Coronary artery (tissue), 2 donors: ENCODE measurements at places on chromosomes 1 and 21.
A peak's percentile ranks its signal among the peaks of the same experiment; 100 is the strongest.

DNA sequence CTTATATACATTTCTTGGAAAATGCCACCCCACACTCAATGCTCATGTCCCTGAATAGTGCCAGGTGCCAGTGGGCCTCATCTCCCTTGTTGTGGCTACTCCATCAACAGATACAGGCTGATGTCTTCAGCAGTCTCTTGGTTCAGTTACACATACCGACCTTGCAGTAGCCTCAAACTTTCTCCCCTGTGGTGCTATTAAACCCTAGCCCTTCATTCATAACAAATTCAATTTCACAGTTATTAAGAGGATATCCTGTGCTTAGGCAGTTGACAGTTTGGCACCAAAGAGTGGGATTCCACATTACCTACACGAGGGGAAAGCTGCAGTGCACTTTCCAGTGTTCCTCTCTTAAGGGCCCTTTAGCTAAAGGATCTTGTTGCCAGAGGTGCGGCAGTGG, 35.9 kb upstream of the CAMK1G start:
- DNase-seq = peak; percentile 12

DNA sequence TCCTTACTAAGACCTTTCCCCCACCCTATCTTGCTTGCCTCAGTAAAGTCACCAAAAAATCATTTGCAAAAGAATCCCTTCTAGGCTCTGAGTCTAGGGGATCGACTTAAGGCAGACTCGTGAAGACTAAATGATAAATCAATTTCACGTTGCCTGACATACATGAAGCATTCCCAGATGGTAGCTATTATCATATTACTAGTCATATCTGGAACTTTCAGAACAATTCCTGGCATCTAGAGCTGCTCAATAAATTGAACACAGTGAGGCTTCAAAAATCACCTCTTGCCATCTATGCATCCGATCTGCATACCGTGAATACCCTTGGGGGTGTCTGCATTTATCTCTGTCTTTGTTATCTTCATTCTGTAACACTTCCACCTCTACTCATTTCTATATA, 49.6 kb upstream of the DAB1 start:
- no peak for DNase-seq

DNA sequence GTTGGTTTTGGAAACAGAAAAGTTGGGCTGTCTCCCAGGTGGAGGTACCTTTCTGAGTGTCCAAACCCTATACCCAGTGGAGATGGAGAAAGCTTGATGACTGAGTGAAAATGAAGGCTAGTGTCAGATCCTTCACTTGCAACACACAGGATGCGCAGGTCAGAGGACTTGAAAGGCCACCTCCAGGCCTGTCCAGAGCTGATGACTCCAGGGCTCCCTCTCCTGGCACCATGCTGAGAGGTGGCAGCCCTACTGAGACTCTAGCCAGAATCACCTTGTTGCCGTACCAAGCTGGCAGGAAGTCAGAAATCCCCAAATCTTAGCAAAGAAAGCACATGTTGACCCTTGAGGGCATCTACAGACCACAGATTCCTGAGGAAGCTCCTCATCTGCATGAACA, 16.4 kb downstream of the KNCN start:
- DNase-seq = no peak

DNA sequence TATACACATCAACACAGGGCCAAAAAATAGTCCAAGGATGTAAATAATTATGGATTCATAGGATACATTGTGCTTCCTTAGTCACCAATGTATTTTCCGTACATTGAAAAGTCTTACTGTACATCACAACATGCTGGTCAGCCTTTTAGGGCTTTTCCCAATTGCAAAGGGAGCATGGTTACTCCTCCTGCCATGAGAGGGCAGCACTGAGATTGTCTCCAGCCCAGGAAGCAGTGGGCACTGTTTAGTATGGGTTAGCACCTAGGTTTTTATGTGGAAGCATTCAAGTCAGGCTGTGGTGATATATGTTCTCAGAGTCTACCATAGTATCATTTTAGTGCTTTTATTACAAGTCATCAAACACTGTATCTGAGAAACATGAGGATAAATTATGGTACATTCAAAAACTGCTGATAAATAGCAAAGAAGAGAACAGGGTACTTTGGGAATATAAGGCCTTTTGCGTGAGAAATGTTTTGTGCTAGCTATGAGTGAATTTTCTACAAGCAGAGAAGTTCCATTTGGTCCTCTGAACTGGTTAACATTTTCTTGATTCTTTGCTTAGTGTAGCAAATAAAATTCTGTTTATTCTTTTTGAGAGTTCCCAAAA, 34.0 kb downstream of the ST6GALNAC5 start:
- no peak for DNase-seq

- DNase-seq = no peak
Observed at GRCh38 chr1:16189003-16189402, 23.4 kb downstream of the ARHGEF19 start.

GRCh38 chr1:152858062-152858461, 1.7 kb upstream of the LCE7A start:
- DNase-seq = no peak

GRCh38 chr21:45256021-45256911, 31.4 kb downstream of the POFUT2 start:
- peak; percentile 54 for DNase-seq

DNA sequence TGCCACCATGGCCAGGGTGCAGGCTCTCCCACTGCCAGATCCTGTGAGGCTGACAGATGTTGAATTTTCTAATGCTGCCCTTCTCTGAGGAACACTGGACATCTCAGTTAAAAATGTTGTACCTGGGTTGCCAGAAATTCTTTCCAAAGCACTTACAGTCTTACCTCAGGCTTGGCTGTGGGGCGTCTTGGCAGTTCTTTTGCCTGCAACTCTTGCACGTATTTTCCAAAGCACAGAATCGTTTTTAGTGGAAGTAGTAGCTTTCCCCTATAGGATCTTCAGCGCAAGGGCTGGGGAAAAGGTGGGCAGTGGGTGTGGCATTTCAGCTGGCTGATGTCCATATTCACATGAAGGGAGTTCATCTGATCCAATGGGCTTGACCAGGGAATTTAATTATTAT, 53.9 kb downstream of the EDN2 start:
- no peak for DNase-seq

- DNase-seq = no peak
Observed at GRCh38 chr21:33854604-33855003, 61.0 kb downstream of the ATP5PO start.

DNA sequence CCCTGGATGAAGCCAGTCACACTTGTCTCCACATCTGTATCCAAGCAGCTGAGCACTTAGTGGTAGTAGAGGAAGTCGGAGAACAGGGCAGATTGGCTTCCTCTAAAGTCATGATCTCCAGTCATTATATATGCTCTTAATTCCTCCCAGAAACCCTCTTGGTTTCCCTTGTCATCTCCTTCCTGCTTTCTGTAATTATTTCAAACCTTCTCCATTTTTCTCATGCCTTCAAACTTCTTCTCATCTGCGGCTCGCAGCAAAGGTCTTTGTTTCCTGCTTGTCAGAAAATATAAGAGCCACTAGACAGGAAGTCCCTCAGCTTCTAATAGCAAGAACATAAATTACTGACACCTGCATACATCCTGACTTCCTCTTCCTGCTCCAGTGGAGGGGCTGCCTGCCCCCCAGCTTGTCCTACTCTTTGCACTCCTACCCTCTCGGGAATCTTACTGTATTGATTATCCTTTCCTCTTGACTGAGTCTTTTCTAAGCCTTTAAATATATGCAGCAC, 124.6 kb upstream of the NGF start:
- no peak for DNase-seq

GRCh38 chr1:47569681-47570470, 132.0 kb downstream of the FOXD2 start:
- DNase-seq = no peak

- no peak for DNase-seq
Observed at GRCh38 chr21:45887120-45887611, 94.4 kb upstream of the COL6A1 start.

- no peak for DNase-seq
Observed at GRCh38 chr21:15060543-15061175, 4.1 kb downstream of the NRIP1 start.

GRCh38 chr21:44924606-44925377, 4.1 kb upstream of the ITGB2 start:
- DNase-seq = no peak

DNA sequence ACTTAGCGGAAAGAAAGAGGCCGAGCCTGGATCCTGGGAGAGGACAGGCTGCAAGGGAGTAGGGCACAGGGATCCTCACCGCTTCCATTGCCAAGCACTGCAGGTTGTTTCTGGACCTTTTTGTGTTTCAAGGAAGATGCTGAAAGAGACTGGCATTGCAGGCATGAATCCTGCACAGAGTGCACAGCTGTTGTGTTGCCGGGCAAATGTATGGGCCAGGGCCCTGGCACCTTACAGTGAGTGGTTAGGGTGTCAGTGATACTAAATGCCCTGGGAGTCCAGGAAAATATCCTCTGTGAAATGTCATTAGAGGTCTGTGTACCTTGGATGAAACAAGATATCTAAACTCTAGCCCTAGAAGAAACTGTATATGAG, 145.5 kb upstream of the FGGY start:
- DNase-seq = no peak

DNA sequence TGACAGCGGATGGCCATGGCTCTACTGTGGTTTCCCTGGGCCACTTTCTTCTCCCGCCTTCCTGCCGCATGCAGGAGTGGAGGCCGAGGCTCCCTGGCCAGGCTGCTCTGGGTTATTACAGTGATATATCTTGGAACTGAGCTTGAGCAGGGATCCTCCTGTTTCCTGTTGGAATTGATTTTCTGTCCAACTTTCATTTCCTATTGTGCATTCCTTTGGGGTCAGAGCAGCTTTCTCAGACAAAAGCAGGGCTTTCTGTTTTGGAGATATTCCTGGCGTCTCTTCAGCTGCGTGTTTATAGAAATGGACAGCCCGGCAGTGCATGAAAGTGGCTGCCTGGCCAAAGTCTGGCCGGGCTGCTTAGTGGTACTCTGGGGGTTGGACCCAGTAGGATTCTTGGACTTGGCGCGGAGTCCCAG, 146.4 kb downstream of the KIF26B start:
- DNase-seq = no peak

GRCh38 chr1:167551362-167551761, 2.2 kb downstream of the CREG1 start:
- DNase-seq = no peak

GRCh38 chr1:154553056-154554030, 5.1 kb downstream of the UBE2Q1 start:
- DNase-seq = no peak

DNA sequence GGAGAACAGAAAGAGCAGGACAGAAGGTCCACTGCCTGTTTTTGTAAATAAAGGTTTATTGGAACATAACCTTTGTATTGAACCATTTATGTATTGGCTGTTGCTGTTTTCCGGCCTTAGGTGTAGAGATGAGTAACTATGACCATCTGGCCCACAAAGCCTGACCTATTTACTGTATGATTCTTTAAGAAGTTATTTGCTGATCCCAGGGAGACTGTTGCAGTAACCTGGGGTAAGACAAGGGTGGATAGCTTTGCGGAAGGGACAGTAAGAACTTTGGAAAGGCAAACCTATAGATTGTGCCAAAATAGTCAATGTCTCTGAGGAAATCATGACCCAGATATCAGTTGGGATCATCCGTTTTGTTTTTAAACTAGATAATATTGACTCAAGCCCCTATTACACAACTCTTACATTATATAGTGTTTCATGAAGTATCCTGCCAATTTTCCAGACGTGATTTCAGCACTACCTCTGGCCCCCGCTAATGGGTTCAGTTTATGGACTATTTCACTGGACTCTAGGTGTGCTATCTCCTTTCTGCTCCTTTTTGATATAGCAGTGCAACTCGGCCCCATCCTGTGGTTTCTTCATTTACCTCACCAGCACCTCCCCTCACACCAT, 20.8 kb upstream of the TLCD4 start:
- no peak for DNase-seq

DNA sequence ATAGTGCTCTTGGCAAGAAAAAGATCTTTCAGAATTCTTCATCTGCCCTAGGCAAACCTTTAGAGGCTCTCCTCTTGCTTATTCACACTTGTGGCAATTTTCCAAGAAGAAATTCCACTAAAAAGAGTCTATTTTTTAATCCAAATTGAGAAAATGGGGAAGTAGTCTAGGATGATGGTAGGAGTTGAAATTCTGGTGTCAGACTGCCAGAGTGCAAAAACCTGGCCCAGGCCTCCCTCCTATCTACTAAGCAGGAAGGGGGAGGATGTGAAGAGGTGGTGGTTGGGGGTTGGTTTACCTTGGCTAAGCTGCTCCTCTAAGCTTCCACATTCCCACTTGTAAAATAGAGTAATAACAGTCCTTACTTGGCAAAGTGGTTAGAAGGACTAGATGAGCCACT, 120.6 kb upstream of the KCNJ15 start:
- no peak for DNase-seq

GRCh38 chr1:206116191-206116872, 856 bp downstream of the AVPR1B start:
- DNase-seq = peak; percentile 70

- no peak for DNase-seq
Observed at GRCh38 chr1:30748699-30749401, 8.7 kb downstream of the LAPTM5 start.

DNA sequence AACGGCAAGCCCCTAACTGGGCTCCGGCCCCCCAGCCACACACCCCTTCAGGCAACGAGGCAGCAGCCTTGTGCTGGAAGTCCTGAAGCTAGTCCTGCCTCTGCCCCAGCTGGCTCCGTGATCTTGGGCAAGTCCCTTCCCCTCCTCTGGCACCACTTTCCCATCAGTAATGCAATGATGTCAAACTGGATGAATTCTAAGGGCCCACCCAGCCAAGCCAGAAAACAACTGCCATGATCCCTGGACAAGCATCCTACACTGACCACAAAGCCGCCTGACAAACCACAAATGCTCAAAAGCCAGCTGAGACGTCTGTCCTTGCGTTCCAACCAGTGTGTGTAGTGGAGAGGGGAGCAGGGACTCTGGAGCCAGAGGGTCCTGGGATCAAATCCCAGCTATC, 26.8 kb downstream of the IFFO2 start:
- no peak for DNase-seq

GRCh38 chr1:244841273-244841927, 5.9 kb downstream of the COX20 start:
- DNase-seq = no peak

- DNase-seq = no peak
Observed at GRCh38 chr1:176461576-176461975, 1.4 kb upstream of the PAPPA2 start.
